Colonic mucosa (tissue), 4 donors: ENCODE measurements at places on chromosomes 11 and 22.
A peak's percentile ranks its signal among the peaks of the same experiment; 100 is the strongest.

DNA sequence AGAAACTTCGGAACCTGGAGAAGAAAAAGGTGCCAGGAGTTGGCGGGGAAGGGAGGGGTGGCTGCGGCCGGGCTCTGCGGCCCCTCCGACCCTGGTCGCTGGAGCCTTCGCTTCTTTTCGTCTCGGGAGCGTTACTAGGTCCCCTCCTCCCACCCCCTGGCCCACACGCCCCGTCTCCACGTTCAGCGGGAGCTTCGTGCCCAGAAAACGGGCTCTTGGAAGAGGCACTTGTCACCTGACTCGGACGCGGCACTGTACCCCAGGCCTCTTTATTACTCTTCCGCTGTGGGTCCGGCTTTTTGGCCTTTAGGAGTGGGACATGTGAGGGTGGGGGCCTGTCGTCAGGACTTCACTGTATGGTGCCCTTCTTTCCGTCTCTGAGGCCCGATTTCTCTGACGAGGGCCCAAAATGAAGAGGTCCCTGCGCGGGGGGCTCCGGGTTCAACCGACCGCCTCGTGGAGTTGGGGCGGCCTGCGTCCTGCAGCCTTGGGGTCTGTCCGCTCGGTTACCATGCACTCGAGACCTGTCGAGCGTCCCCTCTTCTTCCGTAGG lies 1.2 kb downstream of the CAPRIN1 start:
- H3K27ac ChIP-seq = peak overlapping the region; percentile 98
- H3K4me3 ChIP-seq = peak overlapping the region; percentile 98
- no peaks in the 10 kb centered on the region for H3K36me3 ChIP-seq
- DNase-seq = peak; percentile 42
- peaks cover 25% of the 10 kb centered on the region for H3K4me1 ChIP-seq

GRCh38 chr11:118918128-118918685 lies 7.5 kb downstream of the BCL9L start:
- H3K36me3 ChIP-seq = no peaks in the 10 kb centered on the region
- peaks cover 81% of the 10 kb centered on the region for H3K4me1 ChIP-seq
- H3K27me3 ChIP-seq = no peaks in the 10 kb centered on the region
- peak overlapping the region; percentile 4 for H3K4me3 ChIP-seq

GRCh38 chr11:124108156-124108555 lies 7.1 kb upstream of the VWA5A start:
- no peaks in the 10 kb centered on the region for H3K36me3 ChIP-seq
- H3K4me1 ChIP-seq = no peaks in the 10 kb centered on the region
- H3K4me3 ChIP-seq = no peak overlapping the region
- no peak for DNase-seq
- no peak overlapping the region for H3K27ac ChIP-seq

DNA sequence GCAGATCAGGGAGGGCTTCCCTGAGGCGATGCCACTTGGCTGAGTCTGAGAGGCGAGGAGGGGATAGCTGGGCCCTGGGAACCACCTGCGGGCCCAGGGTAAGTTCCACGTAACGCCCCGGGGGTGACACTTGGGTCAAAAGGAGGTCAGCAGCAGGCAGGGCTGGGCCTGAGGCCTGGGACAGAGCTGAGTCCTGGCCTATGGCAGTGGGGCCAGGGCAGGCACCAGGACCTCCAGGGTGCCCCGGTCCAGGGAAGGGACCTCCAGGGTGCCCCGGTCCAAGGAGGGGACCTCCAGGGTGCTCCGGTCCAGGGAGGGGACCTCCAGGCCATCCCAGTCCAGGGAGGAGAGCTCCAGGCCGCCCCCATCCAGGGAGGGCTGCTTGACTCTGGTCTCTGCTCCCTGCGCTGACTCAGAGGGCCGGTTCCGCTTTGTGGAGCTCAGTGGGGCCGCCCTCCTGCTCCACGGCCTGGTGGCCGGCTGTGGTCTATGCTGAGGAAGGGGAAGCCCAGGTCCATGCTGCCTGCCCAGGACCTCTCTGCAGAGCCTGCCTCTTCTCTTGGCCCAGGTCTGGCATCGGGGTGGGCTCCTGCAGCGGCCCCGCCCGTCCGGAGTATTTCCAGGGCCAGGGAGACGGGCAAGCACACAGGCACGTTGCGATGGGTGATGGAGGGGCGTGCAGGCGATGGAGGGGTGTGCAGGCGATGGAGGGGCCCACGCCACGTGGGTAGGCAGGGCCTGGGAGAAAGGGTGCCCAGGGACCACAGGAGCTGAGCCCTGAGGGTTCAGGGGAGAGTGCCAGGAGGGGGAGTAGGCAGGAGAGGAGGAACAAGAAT lies 19.5 kb upstream of the WNT7B start:
- no peaks in the 10 kb centered on the region for H3K27me3 ChIP-seq
- H3K4me3 ChIP-seq = no peak overlapping the region
- peak overlapping the region; percentile 69 for H3K27ac ChIP-seq

DNA sequence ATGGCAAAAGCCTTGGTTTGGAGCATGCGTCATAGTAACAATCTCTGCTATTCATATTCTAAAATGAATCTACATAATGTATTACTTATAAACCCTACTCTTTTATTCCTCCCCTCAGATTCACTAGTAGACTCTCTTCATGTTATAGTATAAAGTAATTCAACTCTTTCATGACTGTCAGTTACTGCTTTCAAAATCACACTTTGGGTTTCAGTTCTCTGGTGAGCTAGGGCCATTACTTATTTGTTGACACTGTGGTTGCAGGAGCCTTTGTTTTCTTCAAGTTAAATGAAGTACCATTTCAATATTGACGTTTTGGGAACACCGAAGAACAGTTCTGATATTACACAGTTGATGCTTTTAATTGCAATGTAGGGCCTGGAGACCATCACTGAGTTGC lies 378.4 kb downstream of the DDX10 start:
- no peak overlapping the region for H3K27ac ChIP-seq
- H3K27me3 ChIP-seq = no peaks in the 10 kb centered on the region
- H3K36me3 ChIP-seq = no peaks in the 10 kb centered on the region
- DNase-seq = no peak
- no peak overlapping the region for H3K4me3 ChIP-seq

GRCh38 chr22:37330200-37331033 lies 48.1 kb downstream of the CYTH4 start:
- peaks cover 43% of the 10 kb centered on the region for H3K27me3 ChIP-seq
- peak; percentile 73 for DNase-seq
- H3K4me3 ChIP-seq = no peak overlapping the region
- no peaks in the 10 kb centered on the region for H3K36me3 ChIP-seq
- H3K27ac ChIP-seq = no peak overlapping the region
